ENCODE measurements at places on chromosomes 3 and 15.

GRCh38 chr15:41848631-41849030 lies 10.0 kb downstream of the PLA2G4B start:
- no peak for DNase-seq

DNA sequence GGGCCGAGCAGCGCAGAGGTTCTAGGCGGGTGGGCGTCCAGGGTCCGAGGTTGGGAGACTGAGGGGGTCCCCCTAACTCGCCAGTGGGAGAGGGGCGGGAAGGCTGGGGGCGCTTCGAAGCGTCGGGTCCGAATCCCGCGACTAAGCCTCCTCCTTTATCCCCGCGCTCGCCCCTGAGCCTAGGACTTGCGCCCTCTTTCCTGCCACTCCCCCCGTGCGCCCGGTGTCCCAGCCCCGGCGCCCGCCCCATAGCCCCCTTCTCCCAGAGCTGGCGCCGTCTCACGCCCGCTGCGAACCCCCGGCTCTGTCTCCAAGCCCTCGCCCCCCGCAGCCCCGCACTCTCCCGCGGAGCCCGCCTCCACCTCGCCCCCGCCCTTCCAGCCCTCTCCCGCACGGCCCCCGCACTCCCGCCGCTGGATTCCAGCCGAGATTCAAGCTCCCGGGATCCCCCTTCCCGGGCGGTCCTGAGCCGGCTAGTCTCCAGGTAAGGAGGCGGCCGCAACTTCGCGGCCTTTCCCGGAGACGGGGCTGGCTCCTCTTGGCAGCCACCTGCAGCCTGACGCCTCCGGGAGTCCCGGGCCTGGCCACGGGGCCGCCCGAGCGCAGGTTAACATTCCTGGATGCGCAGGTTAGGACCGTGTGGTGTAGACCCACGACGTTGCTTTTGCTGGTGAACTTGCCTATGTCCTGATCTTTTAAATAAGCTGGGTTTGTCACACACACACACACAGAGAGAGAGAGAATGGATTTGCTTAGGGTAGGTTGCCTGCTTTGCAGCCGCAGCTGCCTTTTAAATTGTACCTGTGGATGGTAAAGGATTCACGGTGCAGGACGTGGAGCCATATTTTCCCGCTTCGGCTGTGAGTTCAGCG lies 563 bp downstream of the PXYLP1 start:
- no peak for DNase-seq

GRCh38 chr3:187367561-187368103 lies 553 bp upstream of the RTP4 start:
- no peak for DNase-seq

DNA sequence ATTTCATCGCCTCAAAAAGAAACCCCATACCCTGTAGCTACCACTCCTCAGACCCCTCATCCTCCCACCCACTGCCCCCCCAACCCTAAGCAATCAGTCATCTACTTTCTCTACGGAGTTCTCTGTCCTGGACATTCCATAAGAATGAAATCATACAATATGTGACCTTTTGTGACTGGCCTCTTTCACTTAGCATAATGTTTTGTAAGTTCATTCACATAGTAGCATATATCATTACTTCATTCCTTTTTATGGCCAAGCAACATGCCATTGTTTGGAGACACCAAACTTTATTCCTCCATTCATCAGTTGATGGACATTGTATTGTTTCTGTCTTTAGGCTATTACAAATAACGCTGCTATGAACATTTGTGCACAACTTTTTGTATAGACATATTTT lies 64.2 kb downstream of the TNIK start:
- DNase-seq: no peak

DNA sequence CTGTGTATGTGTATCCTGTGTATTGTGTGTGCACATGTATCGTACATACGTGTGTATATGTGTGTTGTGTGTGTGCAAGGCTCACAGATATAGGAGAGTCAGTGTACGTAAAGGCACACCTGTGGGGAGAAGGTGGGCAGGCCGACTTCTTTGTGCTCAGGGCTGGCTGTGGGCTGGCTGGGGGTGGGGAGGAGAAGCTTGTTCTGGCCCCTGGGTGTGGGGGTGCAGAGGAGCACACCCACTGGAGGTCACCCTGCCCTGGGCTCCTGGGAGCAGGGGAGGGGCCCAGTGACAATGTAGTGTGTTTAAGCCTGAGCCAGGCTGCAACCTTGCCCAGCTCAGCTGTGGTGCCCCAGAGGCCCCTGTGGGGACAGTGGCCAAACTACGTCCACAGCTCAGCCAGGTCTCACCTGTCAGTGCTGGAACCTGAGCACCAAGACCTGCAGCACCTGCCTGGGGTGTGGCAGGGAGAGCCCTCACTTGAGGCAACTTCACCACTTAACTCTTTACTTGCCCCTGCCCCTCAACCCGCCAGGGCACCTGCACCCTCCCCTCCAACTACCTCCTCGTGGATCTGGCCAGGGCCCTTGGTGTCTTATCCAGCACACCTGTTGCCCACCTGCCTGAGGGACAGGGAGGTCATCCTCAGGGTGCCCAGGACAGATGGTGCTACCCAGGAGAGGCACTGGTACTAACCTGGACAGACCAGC lies 2.6 kb upstream of the HHATL start:
- no peak for DNase-seq

DNA sequence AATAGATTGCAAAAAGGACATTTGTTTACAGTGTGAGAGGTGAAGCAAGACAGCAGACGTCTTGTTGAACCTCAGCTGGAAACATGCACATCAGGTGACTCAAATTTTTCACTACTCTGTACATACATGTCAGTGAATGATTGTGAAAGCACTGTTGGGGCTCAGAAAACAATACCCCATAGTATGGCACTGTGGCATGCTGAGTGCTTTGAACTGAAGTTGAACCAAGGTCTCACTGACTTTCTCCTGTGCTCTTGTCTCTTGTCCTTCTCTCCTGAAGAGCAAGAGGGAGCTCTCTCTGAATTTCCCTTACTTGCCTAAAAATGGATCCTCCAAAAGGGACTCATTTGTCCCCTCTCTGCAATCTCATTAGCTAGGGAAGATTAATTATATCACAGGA lies 24.5 kb upstream of the NEDD4 start:
- no peak for DNase-seq
